ENCODE measurements at places on chromosomes 2 and 18.

GRCh38 chr2:239253701-239254436 lies 147.0 kb downstream of the HDAC4 start:
- DNase-seq: no peak

GRCh38 chr2:55452879-55453278 lies 33.2 kb upstream of the CCDC88A start:
- DNase-seq: no peak

DNA sequence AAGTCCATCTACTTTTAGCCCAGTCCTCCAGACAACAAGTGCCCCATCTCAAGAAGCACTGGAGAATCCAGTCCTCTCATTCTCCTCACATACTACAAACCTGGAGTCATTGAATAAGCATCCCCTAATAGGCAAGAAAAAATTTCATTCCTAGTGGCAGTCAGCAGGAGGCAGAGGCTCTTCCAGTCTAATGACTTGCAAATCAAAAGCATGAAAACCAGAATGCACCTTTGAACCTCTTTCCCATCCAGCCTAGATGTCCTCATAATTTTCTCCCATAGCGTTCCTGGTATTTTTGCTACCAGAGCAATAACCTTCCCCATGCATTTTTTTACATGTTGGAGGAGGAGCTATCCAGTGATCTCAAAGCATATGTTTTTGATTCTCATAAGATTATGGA lies 252.6 kb downstream of the TTC32 start:
- no peak for DNase-seq

DNA sequence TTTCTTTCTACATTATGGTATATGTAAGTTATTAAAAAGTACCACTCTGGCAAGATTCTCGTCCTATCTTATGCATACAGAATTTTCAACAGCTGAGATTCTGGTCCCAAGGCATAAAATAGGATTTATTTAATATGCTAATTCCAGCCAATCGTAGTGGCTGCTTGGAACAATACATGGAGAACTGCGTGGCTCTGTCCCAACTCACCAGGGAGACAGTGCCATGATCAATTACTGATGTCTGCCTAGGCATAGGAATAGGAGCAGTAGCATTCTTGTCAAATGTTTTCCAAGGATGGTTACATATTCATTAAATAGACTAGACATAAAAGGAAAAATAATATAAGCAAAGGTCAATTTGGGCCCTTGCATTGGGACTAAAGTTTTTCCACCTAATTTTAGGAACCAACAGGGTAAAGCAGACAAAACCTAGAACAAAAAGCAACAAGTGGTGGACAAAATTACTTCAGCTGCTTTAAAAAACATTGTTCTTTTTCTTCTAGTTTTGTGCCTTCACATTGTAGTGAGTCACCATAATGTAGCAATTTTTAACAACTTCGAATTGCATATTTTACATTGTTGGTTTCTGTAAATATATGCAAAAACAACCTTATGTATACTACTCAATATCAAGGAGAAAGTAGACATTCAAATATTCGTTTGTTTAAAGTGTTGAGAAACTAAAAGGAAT lies 232.8 kb upstream of the ATP5MC3 start:
- DNase-seq: no peak

DNA sequence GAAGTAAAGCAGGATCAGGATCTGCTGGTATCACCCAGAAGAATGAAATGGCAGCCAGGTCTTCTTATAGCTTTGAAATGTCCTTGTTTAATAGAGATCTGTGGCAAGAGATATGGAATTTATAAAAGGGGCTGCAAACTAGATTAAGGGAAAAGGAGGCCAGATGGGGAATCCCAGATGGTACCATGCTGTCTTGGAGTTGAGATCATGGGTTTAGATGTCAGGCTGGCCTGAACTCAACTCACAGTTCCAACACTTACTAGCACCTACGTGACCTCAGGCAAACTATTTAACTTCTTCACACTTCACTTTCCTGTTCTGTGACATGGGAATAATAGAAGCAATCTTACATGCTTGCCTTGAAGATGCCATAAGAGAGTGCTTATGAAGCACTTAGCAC lies 188.2 kb downstream of the ALK start:
- no peak for DNase-seq

DNA sequence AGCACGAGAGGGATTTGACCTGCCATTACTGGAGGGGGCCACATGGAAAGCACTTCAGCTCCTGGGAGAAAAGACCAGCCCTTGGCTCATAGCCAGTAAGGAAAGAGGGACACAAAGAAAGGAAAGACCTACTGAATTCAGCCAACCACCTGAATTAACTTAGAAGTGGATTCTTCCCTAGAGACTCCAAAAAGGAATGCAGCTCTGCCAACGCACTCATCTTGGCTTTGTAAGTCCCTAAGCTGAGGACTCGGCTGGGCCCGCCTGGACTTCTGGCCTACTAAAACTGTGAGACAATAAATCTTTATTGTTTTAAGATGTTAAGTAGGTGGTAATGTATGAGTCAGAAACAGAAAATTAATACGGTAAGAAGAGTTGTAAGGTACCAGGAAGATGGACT lies 11.5 kb downstream of the ATF2 start:
- DNase-seq: no peak

GRCh38 chr2:102726128-102727087 lies 35.4 kb upstream of the TMEM182 start:
- DNase-seq: no peak

GRCh38 chr2:70991142-70991541 lies 3.5 kb downstream of the TEX261 start:
- DNase-seq: no peak

GRCh38 chr2:223896833-223897311 lies 48.3 kb downstream of the WDFY1 start:
- no peak for DNase-seq

GRCh38 chr2:150517951-150518680 lies 30.6 kb upstream of the RND3 start:
- DNase-seq: no peak

DNA sequence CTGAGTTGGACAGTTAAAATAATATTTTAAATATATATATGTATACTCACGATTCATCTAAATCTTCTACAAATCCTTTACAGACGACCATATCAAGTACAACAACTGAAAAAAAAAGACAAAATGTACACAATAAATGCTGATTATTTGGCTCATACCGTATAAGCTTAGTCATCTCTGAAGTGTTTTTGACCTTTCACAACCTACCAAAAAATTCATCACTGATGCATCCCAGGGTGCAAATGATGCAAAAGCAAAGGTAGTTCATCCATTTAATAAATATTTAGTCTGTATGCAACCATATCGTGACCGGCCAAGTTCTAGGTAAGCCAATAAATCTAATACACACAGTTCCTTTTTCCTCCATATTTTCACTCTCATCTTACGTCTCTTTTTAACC lies 1.1 kb downstream of the TMX3 start:
- no peak for DNase-seq

GRCh38 chr18:36537289-36537688 lies 239.8 kb downstream of the FHOD3 start:
- DNase-seq: no peak

GRCh38 chr2:55103046-55103445 lies 52.8 kb upstream of the RTN4 start:
- DNase-seq: no peak

DNA sequence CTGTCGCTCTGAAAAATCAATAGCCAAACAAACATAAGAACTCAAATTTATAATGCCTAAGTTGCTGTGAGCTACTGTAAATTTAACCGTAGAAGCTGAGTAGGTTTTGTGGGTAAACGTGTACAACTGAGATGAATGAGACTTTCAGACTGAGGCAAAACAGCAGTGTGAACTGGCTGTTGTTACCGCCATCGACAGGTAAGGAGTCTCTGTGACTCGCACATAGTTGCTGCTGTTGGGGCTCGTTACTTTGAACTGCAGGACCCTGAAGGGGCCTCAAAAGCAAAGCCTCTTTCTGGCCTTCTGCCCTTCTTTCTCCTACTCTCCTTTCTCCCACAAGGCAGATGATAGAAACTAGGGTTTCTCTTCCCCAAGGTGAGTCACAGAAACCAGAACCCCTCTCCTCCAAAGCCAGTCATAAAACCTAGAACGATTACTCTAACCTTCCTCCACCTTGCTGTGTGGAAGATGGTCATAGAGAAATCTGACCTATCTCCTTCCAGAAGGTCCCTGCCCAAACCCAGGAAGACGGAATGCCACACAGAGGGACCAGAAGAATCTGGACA lies 101.2 kb downstream of the DLGAP1 start:
- no peak for DNase-seq

DNA sequence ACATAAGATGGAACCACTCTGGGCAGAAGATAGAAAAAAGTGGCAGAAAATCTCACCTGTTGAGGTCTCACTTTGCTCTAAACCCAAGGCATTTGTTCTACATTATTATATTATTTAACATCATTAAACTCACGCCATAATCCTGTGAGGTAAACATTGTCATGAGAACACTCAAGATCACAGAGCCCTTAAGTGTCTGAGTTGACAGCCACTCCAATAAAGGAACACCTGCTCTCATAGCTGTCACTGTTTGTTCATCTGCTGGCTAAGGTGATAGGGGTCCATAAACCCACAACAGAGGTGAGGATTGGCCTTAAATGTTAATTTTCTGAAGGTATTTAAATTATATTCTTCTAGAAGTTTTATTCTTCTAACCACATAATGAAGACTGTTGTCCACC lies 439.7 kb downstream of the RIT2 start:
- no peak for DNase-seq

All from esophagus squamous epithelium (tissue), 5 donors.